Ascending aorta (tissue), 2 donors: ENCODE measurements at places on chromosomes 3 and 15. TPM values are rescaled to one million over a fixed set of nuclear protein-coding genes. Genes with fewer than 3 reads are reported as not detected.
A peak's percentile ranks its signal among the peaks of the same experiment; 100 is the strongest.

DNA sequence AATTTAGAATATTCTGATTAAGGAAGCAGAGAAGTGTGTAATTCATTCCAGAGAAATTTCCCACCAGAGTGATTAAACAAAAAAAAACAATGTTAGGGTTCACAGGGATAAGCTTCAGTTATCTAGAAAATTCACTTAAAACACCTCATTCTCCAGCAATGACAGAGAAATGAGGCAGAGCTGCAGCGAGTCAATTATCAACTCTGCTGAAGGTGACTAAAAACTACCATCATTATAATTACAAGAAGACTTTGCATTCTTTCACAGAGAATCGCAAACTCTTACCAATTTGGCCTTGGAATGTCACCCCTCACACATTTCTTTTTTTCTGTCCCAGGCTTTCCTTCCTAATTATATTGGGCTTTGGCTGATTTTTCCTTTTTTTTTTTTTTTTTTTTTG, 117.1 kb downstream of the RAB11A start:
- no peak for DNase-seq

GRCh38 chr3:114333923-114334240, 40.1 kb downstream of the TIGIT start:
- DNase-seq: no peak

GRCh38 chr3:186511245-186511644, 32.9 kb downstream of the CRYGS start:
- DNase-seq: no peak

GRCh38 chr3:60610441-60611112, 640.7 kb downstream of the FHIT start:
- no peak for DNase-seq

GRCh38 chr3:189269365-189269764, 97.6 kb downstream of the TPRG1 start:
- DNase-seq: no peak

Gene NOX5
- total RNA-seq: 0.53 TPM

Gene FANCD2OS
- not detected for total RNA-seq

DNA sequence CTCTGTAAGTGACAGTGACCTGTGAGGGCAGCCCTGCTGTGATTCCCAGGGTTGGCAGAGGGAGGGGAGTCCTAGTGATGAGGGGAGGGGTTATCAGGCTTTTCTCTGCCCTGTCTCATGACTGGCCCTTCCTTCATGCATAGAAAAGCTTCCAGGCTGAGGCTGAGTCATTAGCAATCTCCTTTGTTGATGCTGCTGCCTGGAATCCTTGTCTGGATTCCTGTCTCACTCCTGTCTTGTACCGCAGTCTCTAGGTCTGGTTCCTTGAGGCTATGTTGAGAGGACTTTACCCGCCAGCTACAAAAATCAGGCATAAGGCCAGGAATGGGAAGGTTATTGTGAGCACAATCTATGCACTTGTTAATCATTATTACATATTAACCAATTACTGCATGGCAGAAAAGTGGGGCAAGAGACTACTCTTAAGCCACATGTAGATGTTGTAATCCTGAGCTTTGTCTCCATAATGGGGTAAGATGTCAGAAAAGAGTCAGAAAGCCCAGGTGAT, 7.2 kb downstream of the KLHL6 start:
- DNase-seq: no peak

GRCh38 chr3:106006571-106006970, 137.8 kb upstream of the CBLB start:
- DNase-seq: no peak

DNA sequence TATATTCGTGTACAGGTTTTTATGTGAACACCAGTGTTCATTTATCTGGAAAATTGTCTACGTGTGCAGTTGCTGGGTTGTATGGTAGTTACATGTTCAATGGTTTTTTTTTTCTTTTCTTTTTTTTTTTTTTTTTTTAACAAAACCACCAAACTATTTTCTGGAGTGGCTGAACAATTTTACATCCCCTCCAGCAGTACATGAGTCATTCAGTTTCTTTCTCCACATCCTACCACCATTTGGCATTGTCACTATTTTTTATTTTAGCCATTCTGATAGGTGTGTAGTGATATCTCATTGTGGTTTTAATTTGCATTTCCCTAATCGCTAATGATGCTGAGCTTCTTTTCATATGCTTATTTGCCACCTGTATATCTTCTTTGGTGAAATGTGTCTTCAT, 256.3 kb upstream of the EOMES start:
- DNase-seq: no peak

Gene CHRNA7
- total RNA-seq: 2.6 TPM

DNA sequence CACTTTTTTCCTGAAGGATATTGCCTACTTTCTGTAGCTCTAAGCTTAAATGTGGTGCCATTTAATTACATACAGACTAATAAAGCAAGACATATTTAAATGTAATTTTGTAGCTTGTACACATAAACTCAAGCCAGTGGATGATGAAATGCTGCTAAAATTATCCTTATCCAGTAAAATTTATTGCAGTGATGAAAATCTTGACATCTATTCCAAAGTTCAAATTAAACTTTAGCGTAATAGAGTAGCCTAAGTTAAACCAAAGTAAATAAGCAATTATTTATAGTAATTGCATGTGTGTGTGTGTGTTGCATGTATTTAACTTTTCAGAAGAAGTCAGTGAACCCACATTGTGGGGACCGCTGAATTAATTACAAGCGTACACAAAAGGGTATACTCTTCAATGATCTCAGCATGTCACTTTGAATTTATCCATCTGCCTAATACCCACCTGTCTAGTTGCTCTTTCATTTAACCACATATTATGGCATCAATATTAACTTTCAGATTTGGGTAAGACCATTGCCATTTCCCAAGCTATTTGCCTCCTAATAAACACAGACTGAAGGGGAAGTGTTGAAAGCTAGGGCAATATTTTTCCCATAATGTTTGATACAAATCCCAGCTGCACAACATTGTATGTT, 85.0 kb downstream of the MECOM start:
- DNase-seq: no peak

GRCh38 chr15:80957976-80958375, 31.6 kb downstream of the MESD start:
- peak; percentile 5 for DNase-seq

- DNase-seq: no peak
Observed at GRCh38 chr3:184977796-184978195, 165.8 kb downstream of the VPS8 start.

DNA sequence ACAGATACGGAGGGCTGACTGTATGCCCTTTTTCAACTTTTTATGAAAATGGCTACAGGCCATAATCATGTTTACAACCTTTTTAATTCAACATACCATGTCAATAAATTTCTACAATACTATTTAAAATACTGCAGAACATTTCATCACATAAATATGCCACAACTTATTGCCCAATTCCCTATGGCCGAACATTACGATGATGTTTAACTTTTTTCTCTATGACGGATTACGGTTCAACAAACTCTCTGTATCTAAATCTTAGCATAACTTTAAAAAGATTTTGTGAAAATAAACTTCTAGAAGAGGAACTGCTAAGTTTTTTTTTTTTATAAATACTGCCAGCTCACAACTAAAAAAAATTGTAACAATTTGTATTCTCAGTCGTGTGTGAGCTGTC, 220.4 kb downstream of the OSBPL10 start:
- no peak for DNase-seq

Gene TRH
- not detected for total RNA-seq

Gene ZNF620
- not detected for total RNA-seq

Gene CHRFAM7A
- total RNA-seq: 0.21 TPM

DNA sequence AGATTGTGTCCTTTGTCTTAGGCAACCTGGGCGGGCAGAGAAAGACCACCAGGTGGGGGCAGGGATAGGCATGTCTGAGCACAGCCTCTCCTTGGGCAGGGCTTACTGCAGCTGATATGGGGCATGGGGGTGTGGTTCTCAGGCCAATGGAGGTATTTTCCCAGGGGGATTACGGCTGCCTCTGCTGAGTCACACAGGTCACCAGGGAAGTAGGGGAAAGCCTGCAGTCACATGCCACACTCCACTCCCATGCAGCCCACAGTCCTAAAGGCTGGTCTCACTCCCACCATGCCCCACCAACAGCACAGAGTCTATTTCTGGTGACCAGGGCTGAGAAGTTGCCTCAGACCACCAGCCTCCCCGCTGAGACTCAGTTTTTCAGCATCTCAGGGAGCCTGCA, 466.4 kb downstream of the DIPK2A start:
- DNase-seq: no peak

Gene GRK7
- not detected for total RNA-seq

Gene NEK10
- not detected for total RNA-seq

- no peak for DNase-seq
Observed at GRCh38 chr3:116267116-116267515, 178.2 kb downstream of the LSAMP start.

Gene CFAP100
- not detected for total RNA-seq

- no peak for DNase-seq
Observed at GRCh38 chr3:148367756-148368155, 329.9 kb upstream of the AGTR1 start.
